ENCODE measurements at places on chromosomes 3 and 15.

- DNase-seq: no peak
Observed at GRCh38 chr15:89745131-89745530, 5.9 kb downstream of the MESP1 start.

DNA sequence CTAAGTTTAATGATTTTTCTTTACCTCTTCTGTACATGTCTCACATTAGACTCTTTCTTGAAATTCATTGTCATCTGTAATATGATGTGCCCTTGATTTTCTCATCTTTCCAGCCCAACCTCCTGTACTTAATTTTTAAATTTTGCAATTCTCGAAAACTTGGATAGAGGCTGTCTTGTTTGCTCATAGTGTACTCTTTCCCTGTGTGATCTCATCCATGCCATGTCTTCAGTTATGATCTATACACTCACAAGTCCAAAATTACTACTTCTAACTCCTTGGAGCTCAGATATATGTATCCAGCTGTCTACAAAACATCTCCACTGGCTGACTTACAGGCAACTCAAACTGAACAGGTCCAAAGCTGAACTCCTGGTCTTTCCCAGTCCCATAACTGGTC, 42.2 kb downstream of the CD200 start:
- DNase-seq: no peak

GRCh38 chr3:137332297-137332696, 374.5 kb downstream of the IL20RB start:
- DNase-seq: no peak

DNA sequence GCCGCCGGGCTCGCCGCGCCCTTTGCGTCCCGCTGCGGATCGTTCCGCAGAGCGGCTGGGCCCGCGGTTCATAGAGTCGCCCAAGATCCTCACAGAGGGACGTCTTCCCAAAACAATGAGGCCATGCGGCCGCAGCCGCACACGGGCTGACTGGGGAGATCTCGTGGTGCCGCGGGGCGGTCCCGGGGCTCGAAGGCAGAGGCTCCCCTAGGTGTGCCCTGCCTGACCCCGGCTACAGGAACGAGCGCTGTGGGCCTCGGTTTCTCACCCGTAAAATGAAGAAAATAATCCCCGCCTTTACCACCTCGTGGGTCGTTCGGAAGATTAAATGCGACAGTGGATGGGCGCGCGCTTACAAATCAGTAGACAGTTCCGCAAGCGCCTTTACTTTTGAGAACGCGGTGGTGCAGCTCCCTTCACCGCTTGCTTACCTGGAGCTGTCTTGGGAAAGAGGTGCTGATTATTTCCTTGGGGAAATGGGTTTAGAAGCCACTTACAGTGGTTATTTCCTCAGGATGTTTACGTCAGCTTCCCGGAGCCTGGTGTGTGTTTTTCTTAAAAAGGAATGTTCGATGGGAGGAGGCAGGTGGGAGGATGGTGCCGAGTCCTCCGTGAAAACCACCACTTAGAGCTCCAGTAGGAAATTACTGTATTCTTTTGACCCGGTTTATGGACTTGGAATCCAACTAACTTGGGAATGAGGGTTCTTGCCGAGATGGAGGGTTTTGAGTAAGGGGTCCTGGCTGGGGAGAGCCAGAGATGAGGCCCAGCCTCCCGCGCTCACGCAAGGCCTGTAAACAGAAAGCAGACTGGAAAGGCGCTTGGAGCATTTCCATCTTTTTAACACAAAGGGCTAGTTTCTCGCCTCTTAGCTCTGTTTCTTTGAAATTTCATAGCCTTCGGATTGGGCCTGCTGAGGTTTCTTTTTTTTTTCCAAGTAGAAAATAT, 1.9 kb upstream of the MEX3B start:
- no peak for DNase-seq

DNA sequence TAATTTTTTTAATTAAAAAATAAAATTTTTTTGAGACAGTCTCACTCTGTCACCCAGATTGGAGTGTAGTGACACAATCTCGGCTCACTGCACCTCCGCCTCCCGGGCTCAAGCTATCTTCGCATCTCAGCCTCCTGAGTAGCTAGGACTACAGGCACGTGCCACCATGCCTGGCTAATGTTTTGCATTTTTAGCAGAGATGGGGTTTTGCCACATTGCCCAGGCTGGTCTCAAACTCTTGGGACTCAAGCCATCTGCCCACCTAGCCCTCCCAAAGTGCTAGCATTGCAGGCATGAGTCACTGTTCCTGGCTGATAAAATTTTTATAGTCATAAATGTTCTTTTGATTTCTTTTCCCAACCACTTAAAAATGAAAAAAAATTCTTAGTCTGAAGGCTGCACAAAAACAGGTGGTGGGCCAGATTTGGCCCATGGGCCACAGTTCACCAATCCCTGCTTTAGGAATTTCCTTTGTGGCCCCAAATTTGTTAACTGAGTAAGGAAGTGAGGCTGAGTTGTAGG, 9.2 kb downstream of the UBA5 start:
- DNase-seq: no peak

GRCh38 chr3:171790898-171791691, 19.2 kb downstream of the PLD1 start:
- no peak for DNase-seq

DNA sequence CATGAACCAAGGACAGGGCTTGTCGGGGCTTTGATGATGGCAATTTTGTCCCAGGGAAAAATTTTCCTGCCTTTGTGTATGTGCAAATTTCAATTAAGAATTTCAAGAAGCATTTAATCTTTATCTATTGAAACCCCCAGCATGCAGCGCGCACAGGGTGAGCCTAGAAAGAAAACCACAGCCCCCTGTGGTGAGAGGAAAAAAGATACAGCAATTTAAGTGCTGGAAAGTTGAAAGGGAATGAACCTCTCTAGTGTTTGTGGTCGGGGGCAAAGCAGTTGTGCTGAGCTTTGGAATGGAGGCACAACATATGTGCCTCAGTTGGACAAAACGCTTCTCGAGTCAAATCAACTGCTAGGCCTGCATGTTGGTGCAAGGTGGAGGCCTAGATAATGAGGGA, 111.8 kb upstream of the C15orf61 start:
- DNase-seq: peak; percentile 23

GRCh38 chr15:54884312-54884711, 312.4 kb downstream of the RSL24D1 start:
- DNase-seq: no peak

- DNase-seq: no peak
Observed at GRCh38 chr3:98574132-98574531, 19.3 kb downstream of the CPOX start.

All from NCI-H2107 (cell line).